ENCODE measurements at places on chromosomes 2 and 18.

DNA sequence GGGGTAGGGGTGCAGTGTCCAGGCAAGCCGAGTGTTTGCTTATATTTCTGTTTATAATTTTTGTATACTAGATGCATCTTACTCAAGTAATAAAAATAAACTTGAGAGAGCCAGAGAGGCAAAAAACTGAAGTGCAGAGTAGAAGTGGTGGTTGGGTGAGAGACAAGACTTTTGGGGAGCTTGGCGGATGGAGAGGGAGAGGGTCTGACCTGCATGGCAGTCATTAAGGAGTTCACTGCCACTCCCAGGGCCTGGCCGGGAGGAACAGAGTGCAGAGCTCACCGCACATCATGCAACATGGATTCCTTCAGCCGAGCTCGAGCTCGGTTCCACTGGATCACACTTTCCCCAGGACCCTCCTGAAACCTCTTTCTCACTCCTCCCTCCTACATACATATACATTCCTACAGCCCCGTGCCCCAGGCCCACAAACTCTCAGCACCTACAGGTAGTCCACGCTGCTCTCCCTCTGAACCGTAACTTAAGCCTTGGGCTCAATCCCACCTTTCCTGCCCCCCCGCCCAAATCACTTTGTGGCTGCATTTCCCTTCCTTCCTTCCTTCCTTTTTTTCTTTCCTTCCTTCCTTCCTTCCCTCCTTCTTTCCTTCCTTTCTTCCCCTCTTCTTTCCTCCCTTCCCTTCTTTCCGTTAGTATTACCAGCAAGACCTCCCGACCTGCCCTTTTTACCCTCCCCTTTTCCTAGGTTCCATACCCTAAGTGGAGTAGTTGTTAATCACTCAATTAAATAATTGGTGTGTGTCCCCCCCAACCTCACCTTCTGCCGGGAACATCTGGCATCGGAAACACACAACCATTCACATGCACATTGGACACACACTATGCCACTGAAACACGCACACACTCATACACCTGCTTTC, 37.1 kb upstream of the ATP6V1B1 start:
- no peak for DNase-seq

- DNase-seq: no peak
Measured at GRCh38 chr2:103459283-103459682, 697.5 kb downstream of the TMEM182 start.

GRCh38 chr2:170324640-170325046, 146.7 kb downstream of the MYO3B start:
- DNase-seq: peak; percentile 17

DNA sequence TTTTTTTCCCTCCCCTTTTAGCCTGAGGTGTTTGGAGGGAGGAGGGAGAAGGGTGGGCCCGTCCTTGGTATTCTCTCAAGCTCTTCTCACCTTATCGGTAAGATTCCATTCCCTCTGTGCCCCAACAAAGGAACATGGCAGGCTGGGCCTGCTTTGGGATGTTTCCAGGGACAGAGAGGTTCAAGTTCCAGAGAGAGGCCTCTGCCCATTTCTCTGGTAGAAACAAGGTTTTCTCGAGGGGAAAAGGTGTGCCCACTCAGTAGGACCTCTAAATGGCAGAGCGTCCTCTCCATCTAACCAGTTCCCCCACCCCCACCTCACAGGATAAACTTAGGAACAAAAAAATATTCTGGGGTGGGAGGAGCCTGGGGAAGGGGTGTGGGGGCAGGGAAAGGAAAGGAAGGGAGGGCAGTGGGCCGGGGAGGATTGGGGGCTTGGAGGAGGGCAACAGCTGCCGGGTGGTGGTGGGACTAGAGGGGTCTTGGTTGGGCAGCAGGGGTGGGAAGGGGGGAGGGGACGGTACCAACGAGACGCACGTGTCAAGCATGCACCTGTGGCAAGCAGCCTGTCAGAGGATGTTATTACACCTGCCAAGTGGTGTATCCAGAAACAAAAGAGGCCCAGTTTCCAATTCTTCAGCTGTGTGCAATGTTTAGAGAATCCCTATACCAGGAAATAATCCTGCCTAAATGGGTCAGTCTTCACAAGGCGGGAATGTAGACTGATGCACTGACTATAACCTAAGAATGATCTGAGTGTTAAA, 2.1 kb downstream of the PCBP1 start:
- no peak for DNase-seq

DNA sequence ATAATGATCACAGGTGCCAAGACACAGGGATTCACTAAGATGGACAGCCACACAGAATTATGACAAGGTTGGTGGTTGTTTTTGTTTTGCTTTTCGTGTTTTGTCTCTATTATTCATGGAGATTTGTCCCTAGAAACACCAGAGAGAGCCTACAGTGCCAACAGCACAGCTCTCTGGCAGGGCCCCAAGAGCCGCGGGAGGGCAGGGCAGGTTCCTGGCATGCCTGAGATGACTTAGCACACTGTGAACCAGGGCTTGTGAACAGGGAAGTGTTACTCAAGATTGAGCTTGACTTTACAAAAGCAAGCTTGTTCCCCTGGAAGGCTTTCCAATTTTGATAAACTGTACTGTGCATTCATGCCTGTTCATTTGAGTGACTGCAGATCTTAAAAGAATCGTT, 437.4 kb upstream of the SALL3 start:
- DNase-seq: no peak

DNA sequence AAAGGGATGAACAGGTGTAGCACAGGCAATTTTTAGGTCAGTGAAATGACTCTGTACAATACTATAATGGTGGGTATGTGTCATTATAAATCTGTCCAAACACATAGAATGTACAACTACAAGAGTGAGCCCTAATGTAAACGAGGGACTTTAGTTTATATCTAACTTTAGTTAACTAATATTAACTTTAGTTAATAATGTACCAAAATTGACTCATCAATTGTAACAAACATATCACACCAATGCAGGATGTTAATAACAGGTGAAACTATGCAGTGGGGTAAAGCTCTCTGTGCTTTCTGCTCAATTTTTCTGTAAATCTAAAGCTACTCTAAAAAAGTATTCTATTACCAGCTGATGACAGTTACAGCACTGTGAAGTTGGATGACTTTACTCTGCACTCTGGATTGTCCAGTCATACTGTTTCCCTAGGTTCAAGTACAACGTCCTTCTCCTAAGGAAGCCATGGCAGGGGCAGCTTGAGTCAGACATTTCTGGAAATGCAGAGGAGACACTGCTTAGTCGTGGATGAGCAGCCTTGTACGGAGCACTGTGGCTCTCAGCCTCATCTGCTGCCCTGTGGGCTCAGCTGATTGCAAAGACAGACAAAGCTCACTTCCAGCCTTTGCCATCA, 26.1 kb downstream of the TGFA start:
- DNase-seq: no peak

DNA sequence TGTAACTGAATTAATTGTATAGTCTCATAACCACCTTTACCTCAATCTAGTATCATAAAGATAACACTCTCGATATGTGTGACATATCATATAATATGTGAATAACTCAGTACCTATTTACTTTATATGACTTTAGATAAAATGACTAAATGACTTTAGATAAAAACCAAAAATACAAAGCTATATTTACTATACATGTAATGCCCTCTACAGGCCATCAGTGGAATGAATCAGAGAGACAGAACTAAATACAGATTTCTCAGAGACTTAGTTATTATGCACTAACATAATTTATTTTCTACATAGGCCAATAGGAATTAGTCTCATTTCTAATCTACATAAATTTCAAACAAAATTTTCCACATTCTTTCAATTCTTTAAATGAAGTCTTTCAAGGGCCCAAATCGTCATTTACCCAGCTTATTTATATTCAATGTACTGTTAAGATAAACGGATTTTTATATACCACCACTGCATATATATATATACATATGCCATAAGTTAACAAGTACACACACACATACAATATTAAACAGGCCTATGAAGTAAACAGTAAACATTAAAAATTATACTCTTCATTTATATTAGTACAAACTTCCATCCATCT, 219.9 kb downstream of the EXOC6B start:
- no peak for DNase-seq

- DNase-seq: no peak
Measured at GRCh38 chr2:95354925-95355324, 47.6 kb upstream of the FAHD2A start.

DNA sequence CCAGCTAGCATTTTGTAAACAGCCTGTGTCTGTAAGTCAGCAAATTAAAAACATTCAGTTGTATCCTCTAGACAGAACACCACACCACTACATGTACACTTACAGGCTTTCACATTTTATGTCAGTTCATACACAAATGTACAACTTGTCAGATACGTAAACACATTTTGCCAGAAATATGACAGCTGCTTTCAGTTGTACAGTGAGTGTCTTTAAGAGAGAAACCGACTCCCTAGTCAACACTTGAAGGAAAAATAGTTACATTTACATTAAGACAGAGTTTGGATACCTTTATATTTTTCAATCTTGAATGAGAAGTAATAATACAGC, 15.2 kb downstream of the MRPL35 start:
- no peak for DNase-seq

GRCh38 chr2:188845692-188846091, 128.5 kb upstream of the COL3A1 start:
- no peak for DNase-seq

- DNase-seq: no peak
Measured at GRCh38 chr2:216302981-216303676, 69.2 kb downstream of the MARCHF4 start.

- no peak for DNase-seq
Measured at GRCh38 chr18:57051657-57052044, 95.2 kb upstream of the BOD1L2 start.

DNA sequence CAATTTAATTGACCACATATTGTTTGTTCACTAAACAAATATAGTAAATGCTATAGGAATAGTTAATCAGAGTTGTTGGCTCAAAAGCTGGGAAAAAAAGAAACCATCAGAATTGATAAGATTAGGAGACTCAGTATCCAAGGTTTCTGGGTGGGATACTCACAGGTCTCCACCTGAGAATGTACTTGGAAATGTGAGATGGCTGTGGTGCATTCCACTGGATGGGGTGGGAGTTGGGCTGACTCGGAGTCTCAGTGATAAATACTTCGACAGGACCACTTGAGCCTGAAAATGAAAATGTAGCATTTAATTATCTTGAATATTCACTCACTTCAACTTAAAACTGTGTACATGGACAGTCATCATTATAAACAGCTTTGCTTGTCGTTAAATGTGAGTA, 21.2 kb downstream of the FN1 start:
- DNase-seq: no peak

DNA sequence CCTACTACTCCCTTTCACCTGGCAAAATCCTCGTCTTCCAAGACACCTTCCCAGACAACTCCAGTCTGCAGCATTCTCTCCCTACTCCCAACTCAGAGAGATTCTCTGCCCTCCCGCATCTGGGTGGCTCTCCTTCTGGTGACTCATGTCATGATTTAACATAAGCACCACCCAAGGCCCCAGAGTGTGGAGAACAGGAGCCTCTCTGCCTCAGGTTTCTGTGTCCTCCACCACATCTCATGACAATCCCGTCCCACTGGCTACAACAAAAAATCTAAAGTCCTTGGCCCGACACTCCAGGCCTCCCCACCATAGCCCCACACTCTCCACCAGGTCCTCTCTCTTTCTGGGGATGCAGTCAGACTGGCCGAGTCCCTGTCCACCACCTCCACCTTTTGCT, 197.1 kb downstream of the BCL11A start:
- DNase-seq: no peak

DNA sequence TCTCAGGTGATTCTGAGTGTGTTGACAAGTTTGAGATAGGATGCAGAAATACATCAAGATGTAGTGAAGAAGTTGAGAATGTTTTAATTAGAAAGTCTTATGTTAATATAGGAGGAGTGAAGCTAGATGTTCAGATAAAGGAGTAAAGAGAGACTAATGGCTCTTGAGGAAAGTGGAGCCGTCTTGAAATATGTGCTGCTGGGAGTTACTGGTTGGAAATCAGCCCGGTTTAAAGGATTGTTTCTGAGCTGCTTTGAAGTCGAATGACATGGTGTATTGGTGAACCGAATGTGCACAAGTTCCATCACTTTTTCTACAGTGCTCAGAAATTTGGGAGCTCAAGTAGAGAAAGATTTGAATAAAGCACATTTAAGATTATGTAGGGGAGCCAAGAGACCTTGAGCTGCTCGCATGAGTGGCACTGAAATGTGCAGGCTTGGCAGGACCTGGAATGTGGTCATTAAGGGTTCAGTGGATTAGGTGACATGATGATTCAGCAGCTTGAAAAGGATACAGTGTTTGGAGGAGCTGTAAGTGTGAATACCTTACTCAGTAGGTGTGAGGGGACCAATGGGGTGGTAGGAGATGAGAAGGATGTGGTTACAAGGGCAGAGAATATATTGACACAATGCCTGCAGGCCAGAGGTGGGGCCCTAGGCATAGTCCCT, 68.6 kb downstream of the CAB39 start:
- peak; percentile 76 for DNase-seq

GRCh38 chr18:62339106-62339988, 14.2 kb downstream of the TNFRSF11A start:
- no peak for DNase-seq

DNA sequence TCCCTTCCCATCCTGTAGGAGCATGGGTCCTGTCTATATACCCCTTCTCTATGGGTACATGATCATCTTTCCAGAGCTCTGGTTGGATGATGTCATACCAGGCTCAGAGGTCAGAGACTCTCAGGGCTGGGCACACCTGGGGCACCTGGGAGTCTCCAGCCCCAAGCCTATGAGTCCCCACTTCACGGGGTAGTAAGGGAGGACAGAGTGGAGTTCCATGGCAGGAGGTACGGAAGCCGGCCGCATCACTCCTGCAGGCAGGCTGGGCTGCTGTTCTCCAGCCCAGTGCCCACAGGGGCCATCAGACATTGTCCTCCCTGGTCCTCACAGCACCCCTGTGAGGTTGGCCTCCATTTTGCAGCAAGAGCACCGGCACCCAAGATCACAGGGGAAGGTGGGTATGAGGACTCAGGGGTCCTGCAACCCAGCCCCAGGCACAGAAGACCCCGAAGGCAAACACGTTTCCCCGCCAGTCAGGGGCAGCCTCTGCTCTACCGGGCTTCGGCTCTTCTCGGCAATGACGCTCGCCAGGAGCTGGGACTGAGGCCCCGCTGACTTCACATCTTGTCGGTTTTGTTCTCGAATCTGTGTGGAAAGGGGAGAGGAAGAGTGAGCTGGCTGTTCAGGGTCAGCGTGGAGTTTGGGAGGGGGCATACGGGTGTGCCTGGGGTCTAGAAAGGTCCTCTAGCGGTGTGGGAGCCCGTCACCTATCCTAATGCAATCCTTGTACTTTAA, 91.5 kb downstream of the ADD2 start:
- no peak for DNase-seq

GRCh38 chr18:58418361-58418760, 210.5 kb downstream of the ALPK2 start:
- no peak for DNase-seq

DNA sequence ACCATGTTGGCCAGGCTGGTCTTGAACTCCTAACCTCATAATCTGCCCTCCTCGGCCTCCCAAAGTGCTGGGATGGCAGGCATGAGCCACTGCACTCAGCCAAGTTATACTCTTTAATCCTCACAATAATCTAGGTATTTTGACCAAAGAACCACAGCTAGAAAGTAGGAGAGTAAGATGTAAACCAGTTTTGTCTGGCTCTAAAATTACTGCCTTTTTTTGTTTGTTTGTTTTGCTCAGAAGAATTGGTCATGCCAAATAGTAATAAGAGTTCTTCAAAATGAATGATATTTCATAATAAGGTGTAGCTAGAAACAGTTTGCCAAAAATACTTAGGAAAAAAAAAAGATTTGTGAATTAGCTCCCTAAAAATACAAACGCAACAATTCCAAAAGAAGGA, 36.7 kb downstream of the SCN2A start:
- no peak for DNase-seq

Measured in natural killer cell (primary cell).